ENCODE measurements at places on chromosomes 7 and 10. TPM values are rescaled to one million over a fixed set of nuclear protein-coding genes. Genes with fewer than 3 reads are reported as not detected.

GRCh38 chr10:29879862-29880261 lies 179.5 kb downstream of the JCAD start:
- no peak for DNase-seq

DNA sequence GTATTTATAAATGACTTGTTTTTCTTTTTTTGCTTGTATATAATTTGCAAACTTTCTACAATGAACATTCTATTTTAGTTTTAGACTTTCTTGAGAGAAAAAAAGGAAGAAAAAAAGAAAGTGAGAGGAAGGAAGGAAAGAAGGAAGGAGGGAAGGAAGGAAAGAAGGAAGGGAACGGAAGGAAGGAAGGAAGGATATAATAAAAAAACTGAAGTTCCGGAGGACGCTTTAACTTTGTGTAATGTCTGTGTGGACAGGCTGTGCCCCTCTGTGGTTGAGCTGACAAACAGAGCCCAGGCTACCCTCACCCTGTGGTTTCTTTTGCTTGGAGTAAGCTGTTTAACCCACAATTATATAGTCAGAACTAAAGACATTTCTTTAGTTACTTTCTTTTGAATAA lies 108.7 kb downstream of the SEMA3D start:
- DNase-seq: no peak

The ELN gene
- 10.5 TPM for total RNA-seq

DNA sequence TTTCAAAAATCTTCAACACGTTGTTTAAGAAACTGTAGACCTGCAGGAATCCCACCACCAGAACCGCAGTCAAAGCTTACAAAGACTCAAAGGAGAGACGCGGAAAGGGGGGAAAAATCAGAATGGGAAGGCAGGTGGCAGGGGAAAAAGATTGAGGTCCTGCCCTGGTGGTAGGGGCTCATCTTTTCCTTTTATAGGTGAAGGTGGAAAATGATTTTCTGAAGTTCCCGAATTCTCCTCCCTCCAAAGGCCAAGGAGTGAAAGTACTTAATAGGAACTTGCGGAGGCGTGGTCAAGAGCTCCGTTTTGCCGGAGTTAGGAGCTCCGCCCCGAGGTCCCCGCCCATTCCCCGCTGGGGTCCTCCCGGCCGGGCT lies 724 bp downstream of the BBIP1 start:
- DNase-seq: peak; percentile 73

DNA sequence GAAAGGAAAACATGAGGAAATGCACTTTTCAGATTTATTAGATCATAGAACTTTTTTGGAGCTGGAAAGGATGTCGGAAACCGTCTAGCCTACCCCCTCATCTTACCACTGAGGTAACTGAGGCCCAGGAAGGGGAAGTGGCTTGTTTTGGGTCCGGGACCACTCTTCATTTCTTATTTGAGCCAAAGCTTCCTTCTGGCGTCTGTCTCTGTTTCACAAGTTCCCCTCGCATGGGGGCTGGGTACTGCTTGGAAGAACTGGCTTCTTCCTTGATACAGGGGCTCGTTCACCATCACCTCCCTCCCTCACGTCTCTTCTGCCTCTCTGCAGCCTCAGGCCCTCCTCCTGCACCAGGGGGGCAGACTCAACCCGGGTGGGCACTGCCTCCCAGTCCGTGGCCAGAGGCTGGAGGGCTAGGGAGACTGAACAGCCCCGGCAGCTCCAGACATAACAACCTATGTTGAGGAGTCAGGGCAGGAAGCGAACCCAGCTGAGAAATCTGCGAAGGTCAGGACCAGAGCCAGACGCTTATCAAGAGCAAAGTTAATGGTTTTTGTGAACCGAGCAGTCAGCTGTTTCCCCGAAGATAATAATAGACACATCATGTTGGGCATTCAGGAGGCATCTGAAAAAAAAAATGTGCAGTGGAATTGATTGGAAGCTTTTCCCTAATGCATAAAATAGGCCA lies 12.9 kb downstream of the HTRA1 start:
- DNase-seq: no peak

- DNase-seq: no peak
Measured at GRCh38 chr7:131244259-131244852, 83.3 kb upstream of the MKLN1 start.

- DNase-seq: no peak
Measured at GRCh38 chr7:116162254-116162653, 48.1 kb upstream of the TES start.

The PTER gene
- total RNA-seq: 2.4 TPM

- DNase-seq: no peak
Measured at GRCh38 chr10:94963901-94964300, 25.4 kb downstream of the CYP2C9 start.

GRCh38 chr7:25151773-25152172 lies 26.7 kb upstream of the CYCS start:
- DNase-seq: no peak

Data from dorsolateral prefrontal cortex (tissue), 122 donors.